Activated T-helper 2 cell treated with anti-CD3 and anti-CD28 coated beads, Interferon-gamma antibody, Interleukin-2, Interleukin-4, amounts not matched to agents 10 μg/mL and 5 μg/mL and 100 μg/mL, durations not matched to agents 14 hours and 24 hours and 36 hours (primary cell): ENCODE measurements at places on chromosomes 6 and 20. TPM values are rescaled to one million over a fixed set of nuclear protein-coding genes. Genes with fewer than 3 reads are reported as not detected.

DNA sequence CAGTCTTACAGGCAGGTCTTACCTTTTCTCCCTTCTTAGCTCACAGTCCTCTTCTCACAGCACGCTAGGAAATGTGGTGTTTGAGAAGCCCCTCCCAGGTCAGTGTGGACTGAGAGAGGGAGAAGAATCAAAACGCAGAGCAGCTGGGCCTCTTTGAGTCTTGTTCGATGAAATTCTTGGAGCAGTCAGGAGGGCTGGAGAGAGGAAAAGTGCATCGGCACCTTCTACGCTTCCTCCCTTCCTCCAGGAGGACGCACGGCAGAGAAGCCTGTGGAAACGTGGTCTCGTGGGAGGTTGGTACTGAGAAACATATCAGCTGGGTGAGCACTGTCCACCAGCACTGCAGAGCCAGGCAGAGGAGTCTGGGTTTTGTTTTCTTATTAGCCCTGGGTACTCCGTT is 52.7 kb downstream of the TXLNB start:
- H3K36me3 ChIP-seq = no peaks in the 10 kb centered on the region
- peaks cover 2% of the 10 kb centered on the region for H3K4me1 ChIP-seq
- H3K4me3 ChIP-seq = no peak overlapping the region
- H3K27me3 ChIP-seq = no peaks in the 10 kb centered on the region
- H3K27ac ChIP-seq = no peak overlapping the region

DNA sequence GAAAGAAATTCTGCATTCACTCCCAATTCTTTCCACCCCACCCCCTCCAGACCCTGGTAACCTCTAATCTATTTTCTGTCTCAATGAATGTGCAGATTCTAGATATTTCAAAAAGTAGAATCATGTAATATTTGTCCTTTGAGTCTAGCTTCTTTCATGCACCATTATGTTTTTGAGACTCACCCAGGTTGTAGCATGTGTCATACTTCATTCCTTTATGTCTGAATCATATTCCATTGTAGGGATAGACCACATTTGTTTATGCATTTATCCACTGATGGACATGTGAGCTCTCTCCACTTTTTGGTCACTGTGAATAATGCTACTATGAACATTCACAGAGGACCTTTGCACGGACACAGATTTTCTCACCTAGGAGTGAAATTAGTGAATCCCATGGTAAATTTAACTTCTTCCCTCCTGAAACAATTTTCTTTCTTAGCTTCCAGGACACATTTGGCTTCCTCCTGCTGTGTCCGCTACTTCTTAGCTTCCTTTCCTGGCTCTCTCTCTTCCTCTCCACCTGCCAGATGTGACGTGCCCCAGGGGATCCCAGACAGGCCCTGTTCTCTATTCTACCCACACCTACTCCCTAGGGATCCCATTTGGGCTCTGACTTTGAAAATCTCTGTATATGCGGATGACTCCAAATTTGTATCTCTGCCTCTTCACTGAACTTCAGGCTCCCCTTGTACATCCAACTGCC is 24.1 kb upstream of the ARFGEF2 start:
- no peaks in the 10 kb centered on the region for H3K36me3 ChIP-seq
- peaks cover 19% of the 10 kb centered on the region for H3K27me3 ChIP-seq
- H3K4me1 ChIP-seq = no peaks in the 10 kb centered on the region
- H3K27ac ChIP-seq = no peak overlapping the region

DNA sequence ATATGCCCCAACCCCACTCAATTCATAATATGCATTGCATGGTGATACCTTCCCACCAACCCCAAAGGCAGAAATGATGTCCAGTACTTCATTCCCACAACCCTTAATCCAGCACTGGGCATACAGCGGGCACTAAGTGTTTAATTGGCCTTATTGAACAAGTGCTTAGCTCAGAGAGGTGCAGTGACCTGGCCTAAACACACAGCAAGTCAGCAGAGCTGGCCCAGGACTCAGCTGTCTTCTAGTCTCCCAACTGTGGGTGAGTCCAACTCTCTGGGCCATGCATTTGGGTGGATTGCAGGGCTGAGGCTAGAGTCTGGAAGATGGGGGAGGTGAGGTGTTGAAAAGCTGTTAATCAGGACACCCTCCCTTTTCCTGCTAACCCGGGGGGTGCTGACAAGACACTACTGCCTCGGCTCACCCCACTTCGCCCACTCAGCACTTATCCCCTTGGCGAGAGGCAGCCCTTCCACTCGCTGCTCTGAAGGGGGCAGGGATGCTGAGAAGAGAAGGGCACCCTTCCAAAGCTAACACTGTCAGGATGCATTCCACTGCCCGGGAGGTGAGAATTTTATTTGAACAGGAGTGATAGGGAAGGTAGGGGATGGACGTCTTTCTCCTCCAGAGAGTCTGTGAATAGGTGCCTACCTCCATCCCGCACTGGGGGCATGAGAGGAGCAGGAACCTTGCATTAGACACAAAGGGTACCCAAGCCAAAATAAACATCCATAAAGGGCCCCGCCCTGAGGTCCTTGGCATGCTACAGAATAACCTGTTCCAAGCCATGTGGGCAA is 14.2 kb downstream of the KCNK5 start:
- H3K27ac ChIP-seq = no peak overlapping the region
- peaks cover 72% of the 10 kb centered on the region for H3K36me3 ChIP-seq
- no peaks in the 10 kb centered on the region for H3K27me3 ChIP-seq
- H3K4me3 ChIP-seq = no peak overlapping the region

The SLC35A1 gene
- total RNA-seq = 10.5 and 11.1 TPM in 2 replicates

The STMND1 gene
- not detected in 2 replicates for total RNA-seq

- peaks cover 3% of the 10 kb centered on the region for H3K27me3 ChIP-seq
- H3K27ac ChIP-seq = no peak overlapping the region
- H3K4me1 ChIP-seq = no peaks in the 10 kb centered on the region
- H3K4me3 ChIP-seq = no peak overlapping the region
- no peak for DNase-seq
Observed at GRCh38 chr6:84026721-84027164, 6.8 kb upstream of the MRAP2 start.
